ENCODE measurements at places on chromosomes 3 and 15.

GRCh38 chr3:173743516-173743915, 346.0 kb downstream of the NLGN1 start:
- no peak for DNase-seq

DNA sequence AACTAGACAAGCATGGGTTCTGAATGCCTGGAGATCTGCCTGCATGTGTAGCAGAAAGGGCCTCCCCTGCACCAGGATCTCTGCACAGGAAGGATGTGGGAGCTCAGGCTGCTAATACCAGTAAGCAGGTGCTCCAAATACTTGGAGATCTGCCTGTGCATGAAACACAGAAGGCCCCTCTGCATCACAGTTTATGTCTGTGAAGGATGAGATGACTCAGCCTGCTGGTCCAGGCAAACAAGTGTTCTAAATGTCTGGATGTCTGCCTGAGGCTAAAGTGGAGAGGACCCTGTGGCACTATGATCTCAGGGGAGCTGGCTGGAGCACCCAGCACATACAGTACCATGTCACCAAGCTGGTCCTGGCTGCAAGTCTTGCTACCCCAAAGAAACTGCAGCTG, 678.8 kb downstream of the MCTP2 start:
- DNase-seq = peak; percentile 24

- no peak for DNase-seq
These were observed 68.1 kb upstream of the PFN2 start for GRCh38 chr3:150038830-150039229.

DNA sequence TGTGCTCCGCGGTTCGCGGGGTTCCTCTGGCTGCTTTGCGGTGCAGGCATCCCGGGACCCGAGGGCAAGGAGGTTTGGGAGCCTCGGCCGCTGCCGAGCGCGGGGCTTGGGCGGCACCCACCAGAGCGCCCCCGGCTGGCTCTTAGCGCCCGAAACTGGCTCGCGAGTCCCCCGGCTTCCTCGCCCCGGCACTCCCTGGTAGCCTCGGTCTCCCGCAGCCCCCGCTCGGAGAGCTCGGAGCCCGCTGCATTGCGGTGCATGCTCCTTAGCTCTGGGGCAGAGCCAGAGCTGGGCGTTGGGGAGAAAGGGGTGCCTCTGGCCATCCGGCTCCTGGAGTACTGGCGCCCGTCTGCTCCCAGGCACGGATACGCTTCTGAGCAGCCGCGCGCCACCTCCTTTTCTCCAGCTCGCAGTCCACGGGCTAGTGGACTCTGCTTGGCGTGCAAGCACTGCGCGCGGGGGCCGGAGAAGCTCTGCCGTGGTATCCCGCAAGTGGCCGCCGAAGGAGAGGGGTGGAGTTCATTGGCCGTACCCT, 753 bp downstream of the EPHB1 start:
- DNase-seq = no peak

GRCh38 chr15:69855258-69856000, 242.3 kb downstream of the TLE3 start:
- DNase-seq = no peak

DNA sequence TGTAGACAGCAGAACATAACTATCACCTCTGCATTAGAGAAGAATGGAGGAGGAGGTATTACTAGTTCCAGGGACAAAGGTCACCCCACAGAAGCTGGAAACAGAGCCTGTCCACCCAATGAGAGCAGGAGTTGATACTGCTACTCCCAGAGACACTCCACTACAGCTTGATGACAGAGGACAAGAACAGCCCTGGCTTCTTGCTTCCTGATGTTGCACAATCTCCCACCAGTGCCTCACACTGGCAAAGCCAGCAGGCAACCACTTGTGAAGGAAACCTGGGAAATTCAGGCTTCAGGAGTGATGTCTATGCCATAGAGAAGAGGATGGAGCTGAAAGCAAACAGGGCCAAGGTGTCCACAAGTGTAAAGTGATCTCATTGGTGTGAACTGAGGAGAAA, 78.0 kb upstream of the POU1F1 start:
- no peak for DNase-seq

DNA sequence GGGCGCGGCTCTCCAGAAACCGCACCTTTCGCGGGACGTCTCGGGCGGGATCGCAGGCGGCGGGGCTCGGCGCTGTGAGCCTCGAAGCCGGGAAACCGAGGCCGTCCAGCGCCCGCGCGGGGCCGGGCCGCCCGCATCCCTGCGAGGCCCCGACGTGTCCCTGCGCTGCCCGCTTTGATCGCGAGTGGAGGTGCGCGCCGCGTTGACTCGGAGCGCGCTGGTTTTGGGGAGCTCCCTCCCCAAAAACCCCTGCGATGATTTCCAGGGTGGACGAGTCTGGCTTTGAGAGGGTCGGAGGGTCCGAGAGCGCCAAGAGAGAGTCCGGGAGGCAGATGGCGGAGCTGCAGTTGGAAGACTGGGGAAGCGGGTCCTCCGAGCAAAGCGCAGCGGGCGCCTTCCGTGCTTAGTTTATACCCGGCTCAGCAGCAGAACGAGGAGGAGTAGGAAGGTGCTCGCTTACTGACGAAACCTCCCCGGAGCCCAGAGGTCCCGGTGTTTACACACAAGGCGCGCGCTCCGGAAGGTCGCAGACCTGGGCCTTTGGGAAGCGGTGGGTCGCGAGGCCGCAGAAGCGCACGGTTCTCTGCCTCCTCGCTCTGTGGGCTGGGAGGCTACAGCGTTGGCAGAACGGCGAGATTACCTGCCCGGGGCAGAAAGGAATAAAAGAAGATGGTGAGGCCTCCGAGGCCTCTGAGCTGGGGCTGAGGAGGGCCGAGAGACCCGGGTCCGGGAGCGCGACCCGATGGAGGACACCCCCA, 687 bp downstream of the ALDH1A3 start:
- no peak for DNase-seq

DNA sequence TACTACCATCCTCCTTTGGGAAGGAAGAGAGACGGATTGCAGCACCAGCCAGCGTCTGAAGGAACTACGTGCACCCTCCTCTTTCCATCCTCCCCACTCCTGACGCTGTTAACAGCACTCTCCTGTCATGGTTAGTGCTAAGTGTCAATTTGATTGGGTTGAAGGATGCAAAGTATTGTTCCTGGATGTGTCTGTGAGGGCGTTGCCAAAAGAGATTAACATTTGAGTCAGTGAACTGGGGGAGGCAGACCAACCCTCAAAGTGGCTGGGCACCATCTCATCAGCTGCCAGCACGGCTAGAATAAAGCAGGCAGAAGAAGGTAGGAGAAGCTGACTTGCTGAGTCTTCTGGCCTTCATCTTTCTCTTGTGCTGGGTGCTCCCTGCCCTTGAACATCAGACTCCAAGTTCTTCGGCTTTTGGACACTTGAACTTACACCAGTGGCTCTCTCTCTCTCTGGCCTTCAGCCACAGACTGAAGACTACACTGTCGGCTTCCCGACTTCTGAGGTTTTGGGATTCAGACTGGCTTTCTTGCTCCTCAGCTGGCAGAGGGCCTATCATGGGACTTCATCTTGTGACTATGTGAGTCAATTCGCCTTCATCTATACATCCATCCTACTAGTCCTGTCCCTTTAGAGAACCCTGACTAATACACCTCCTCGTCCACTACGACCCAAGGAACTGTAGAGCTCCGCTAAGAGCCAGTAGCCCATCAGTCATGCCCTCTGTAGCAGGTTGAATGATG, 128.2 kb upstream of the HES1 start:
- DNase-seq = no peak

GRCh38 chr3:30583973-30584372, 22.4 kb upstream of the TGFBR2 start:
- no peak for DNase-seq

- DNase-seq = no peak
These were observed 67.1 kb downstream of the ATP8B4 start for GRCh38 chr15:50051811-50052419.

DNA sequence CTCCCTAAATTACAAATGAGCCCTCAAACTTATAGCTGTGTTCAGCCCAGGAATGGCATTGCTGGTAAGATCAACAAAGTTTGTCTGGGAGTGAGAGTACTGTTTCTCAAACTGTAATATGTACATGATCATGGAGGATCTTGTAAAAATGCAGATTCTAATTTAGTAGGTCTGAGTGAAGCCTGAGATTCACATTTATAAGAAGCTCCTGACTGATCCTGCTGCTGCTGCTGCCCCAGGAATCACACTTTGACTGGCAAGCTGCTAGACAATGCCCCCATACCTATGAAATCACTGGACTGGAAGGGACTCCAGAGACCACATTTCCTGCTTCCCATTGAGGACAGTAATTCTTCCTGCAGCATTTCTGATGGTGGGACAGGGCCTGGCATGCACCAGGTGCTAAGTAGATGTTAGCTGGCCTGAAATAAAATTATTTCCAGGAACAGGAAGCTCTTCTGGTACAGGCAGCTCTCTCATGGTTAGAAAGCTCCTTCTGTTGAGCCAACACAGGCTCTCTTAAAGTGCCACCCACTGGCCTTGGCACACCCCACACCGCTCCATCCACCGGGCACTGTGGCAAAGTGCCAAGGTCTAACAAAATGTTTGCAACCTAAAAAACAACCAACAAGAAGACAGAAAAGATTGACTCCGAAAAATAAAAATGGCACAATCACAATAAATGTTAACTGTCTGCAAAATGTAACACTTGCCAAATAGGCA, 36.7 kb upstream of the ZNF710 start:
- no peak for DNase-seq

DNA sequence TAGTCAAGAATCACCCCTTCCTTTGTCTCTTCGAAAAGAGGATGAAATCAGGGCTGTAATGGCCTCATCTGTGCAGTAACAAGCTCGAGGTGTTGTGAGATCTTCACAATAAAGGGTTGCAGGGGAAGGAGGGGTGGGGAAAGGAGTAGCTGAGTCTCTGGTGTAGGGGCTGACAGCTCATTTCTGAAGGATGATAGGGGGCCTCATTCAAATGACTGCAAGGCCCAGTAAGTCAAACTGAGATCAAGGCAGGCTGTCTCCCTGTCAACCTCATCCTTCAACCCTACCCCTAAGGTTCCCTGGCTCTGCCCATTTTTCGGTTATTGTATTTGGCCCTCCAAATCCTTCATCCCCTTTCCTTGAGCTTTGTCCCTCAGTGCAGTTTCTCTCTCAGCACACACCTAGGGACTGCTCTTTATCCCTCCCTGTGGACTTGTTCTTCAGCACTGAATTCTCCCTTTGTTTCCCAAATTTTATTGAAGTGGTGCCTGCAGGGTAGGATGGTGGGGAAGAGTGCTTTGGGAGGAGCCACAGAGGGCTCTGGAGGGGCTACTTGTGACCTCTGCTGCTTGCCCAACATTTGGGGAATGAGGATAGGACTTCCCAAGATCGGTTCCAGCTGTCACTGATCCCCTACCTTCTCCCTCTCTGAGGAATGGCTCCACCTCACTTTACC, 38.1 kb downstream of the ZNF589 start:
- no peak for DNase-seq

DNA sequence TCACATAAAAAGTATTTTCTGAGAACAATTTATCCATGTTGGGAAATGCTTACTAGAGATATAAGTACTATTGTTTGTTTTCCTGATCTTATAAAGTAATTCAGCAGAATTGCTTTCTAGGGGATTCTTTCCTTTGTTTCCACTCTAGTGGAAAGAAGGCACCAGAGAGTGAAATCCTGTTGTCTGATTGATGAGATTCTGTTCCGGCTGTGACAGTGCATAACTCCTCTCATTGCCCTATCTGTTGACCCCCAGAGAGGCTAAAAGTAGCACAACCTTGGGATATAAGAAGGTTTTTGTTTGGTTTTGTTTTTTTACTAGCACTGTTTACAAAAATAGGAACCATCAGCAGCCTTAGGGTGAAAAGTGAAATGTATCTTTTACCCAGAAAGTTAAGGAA, 114.1 kb downstream of the ALCAM start:
- DNase-seq = no peak

DNA sequence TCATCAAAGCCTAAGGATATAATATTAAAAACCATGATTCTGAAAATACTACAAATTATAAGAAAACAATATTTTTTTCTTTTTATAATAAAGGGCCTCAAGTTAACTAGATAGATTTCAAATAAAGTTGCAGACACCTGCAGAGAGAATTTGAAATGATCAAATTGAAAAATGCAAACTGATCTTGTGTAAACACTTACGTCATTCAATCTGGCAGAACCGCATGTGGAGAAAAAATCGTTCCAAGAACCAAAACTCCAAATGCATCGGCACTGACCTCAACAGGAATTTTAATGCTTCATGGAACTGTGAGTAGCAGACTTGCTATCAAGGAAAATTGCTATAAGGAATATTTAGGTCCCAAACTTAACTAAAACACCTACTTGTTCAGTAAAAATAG, 17.2 kb downstream of the CPA3 start:
- DNase-seq = no peak

DNA sequence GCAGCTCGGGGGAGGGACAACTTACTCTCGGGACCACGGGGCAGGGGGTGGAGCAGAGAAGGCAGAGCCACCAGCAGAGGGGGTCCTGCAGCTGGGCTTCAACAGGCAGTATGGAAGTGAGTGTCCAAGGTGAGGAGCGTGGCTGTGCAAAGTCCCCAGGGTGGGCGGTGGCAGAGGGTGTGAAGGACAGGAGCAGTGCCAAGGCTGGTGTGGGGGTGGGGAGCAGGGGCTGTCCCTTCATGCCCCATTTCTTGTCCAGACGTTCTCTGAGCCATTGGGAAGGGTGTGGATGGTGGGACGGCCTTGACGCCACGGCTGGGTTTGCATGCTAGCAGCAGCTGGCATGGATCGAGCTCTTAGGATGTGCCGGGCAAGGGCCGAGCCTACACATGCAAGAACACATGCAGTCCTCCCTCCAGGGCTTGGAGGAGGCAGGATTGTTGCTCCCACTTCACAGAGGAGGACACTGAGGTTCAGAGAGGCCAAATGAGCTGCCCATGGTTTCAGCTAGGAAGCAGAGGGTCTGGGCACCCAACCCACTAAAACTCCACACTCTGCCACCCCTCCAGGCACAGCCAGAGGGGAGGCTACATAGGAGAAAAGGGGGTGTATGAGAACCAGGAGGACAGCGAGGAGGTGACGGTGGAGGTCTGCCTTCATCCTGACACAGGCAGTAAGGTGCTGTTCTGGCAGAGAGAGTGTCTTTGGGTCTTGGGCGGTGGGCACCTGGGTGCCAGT, 93.6 kb downstream of the TBC1D2B start:
- DNase-seq = no peak

DNA sequence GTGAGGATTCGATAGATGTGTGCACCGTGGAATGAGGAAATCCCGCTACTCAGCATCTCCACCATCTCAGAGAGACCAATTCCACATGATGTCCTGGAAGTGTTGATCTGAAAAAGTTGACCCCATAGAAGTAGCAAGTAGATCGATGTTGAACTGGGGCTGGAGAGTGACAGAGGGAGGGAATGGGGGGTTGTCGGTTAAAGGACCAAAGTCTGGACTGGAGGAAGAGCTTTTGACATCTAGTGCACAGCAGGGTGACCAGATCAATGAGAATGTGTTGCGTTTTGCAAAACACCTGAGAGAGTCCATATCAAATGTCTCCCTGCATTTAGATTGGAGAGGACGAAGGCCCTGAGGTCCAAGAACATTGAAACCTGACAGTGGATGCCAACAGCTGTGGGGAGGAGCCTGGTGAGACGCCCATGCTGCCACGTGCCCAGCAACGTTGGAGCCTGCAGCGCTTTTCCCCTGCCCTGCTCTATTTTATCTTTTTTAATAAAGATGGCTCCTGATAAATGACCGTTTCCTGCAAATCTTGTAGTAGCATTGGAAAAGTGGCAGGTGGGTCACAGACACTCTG, 30.1 kb upstream of the RPL32 start:
- DNase-seq = no peak

- DNase-seq = no peak
These were observed 19.5 kb downstream of the PPCDC start for GRCh38 chr15:75042730-75043508.

GRCh38 chr15:58515807-58516206, 84.0 kb downstream of the LIPC start:
- no peak for DNase-seq

GRCh38 chr3:13440204-13440817, 20.2 kb upstream of the NUP210 start:
- DNase-seq = no peak

Measured in pulmonary artery endothelial cell (primary cell).